ENCODE measurements at places on chromosomes 11 and 22. TPM values are rescaled to one million over a fixed set of nuclear protein-coding genes. Genes with fewer than 3 reads are reported as not detected.

Gene SHISAL1
- 43.8 TPM for total RNA-seq

Gene SMIM38
- total RNA-seq: 0.92 TPM

Gene VSIG10L2
- total RNA-seq: not detected

Gene FGF3
- total RNA-seq: not detected

Gene GRIK4
- total RNA-seq: 8.5 TPM

Gene DDTL
- total RNA-seq: 3.9 TPM

Gene TRIM48
- not detected for total RNA-seq

Gene SCGB1D1
- total RNA-seq: not detected

Gene NCR3LG1
- total RNA-seq: 17.1 TPM

Gene LRRC74B
- total RNA-seq: 0.46 TPM

Gene MAP6
- 102 TPM for total RNA-seq

Gene IGF2
- 15.7 TPM for total RNA-seq

Gene FKBP2
- 29.8 TPM for total RNA-seq

Gene SLC29A2
- 2.1 TPM for total RNA-seq

Gene BEST1
- 1.6 TPM for total RNA-seq

Gene FAU
- 229 TPM for total RNA-seq

Gene ASCC2
- total RNA-seq: 17.8 TPM

Gene GVQW3
- total RNA-seq: 39.0 TPM

Gene MFNG
- 4.2 TPM for total RNA-seq

Gene NPTXR
- 64.6 TPM for total RNA-seq

Gene CASP1
- 3.7 TPM for total RNA-seq

Gene SBF1
- 89.3 TPM for total RNA-seq

Gene KCNA4
- 31.8 TPM for total RNA-seq

Gene PARVB
- 12.5 TPM for total RNA-seq

Gene HPS4
- total RNA-seq: 34.4 TPM

Gene OR10A2
- not detected for total RNA-seq

Gene PKP3
- total RNA-seq: 0.69 TPM

Gene OR6T1
- not detected for total RNA-seq

Gene LAYN
- total RNA-seq: 2.5 TPM

Gene WT1
- total RNA-seq: not detected

Gene ST14
- 0.46 TPM for total RNA-seq

Gene INS
- total RNA-seq: not detected

Gene TRIM66
- total RNA-seq: 7.8 TPM

Gene OLFML1
- total RNA-seq: 1.2 TPM

Gene RHOD
- 0.23 TPM for total RNA-seq

Gene TSPO
- 16.1 TPM for total RNA-seq

Gene ACTN3
- 0.23 TPM for total RNA-seq

Gene HBG2
- 2,344 TPM for total RNA-seq
